MCF 10A (cell line): ENCODE measurements at places on chromosomes 3 and 15.
A peak's percentile ranks its signal among the peaks of the same experiment; 100 is the strongest.

DNA sequence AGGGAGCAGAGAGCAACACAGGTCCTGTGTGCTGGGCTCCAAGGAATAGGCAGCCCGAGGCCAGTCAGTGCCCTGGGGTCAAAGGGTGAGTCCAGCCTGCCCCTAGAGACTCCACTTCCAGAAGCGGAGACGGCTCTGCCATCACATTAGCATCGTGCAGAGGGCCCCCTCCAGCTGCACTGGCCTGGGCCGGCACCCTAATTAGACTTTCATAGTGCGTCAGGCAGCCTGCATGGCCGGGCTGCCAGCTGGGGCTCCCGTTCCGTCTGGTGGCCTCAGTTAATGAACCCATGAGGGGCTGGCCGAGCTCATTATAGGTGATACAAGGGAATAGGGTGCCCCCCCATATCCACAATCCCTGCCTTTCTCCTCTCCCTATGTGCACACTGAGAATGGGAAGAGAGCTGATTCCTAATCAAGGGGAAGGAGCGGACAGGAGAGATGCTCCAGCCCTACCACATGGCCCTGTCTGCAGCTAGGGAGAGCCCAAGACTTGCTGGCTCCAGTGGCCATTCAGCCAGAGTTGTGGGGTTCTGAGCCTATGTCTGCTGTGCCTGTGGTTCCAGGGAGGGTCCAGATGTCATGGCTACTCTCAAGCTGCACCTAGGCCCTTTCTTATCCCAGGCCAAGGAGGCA, 128.0 kb downstream of the SRGAP3 start:
- no peak for DNase-seq

GRCh38 chr3:45131201-45131600, 15.0 kb downstream of the CDCP1 start:
- peak; percentile 41 for DNase-seq

GRCh38 chr3:119880966-119881365, 99.1 kb downstream of the NR1I2 start:
- DNase-seq: no peak

GRCh38 chr3:15276028-15276724, 56.2 kb downstream of the SH3BP5 start:
- DNase-seq: no peak

GRCh38 chr3:80275120-80275519, 507.3 kb upstream of the ROBO1 start:
- no peak for DNase-seq

- peak; percentile 65 for DNase-seq
Measured at GRCh38 chr3:67605377-67605776, 49.0 kb downstream of the SUCLG2 start.

GRCh38 chr3:41502023-41502422, 302.7 kb downstream of the CTNNB1 start:
- DNase-seq: no peak

GRCh38 chr15:47332481-47332880, 384.8 kb upstream of the SEMA6D start:
- no peak for DNase-seq

- peak; percentile 69 for DNase-seq
Measured at GRCh38 chr3:18841422-18842343, 306.6 kb upstream of the KCNH8 start.

DNA sequence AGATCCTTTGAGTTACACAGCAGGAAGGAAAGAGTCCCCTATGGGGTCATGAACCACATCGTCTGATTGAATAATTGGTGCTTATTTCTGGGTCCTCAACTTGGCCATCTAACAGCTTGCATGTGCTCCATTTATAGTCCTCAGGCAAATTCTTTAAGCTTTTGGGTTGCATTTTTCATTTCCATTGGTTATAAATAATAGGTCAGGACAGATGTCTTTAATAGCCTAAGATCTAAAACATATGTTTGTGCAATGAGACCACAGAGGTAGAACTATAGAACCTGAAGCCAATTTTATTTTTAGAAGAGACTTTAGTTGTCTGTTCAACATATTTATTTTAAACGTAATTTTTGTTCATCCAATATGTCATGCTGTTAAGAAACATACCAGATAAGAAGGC, 43.2 kb downstream of the CD200R1L start:
- no peak for DNase-seq

GRCh38 chr3:150253622-150254021, 154.5 kb upstream of the TSC22D2 start:
- DNase-seq: peak; percentile 53
